Vagina (tissue), 2 donors: ENCODE measurements at places on chromosomes 11 and 22.

- no peak for DNase-seq
Measured at GRCh38 chr11:56688554-56689100, 10.3 kb upstream of the OR9G1 start.

DNA sequence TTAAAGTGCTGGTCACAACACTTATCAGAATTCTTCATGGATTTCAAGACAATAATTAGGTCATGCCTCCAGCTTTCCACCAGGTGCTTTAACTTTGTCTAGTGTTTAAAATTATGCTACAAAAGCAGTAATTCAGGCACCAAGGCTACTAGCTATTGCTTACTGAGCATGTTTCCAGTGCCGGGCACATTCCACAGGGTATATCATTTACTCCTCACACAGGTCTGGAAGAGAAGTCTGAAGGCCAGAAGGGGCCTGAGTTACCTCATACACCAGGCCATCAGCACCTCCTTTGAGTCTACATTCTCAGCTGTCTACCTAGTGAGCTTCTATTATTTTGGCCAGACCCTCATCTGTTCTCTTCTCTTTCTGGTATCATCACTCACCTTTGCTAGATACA lies 41.7 kb upstream of the LMO2 start:
- DNase-seq: no peak

- DNase-seq: no peak
Measured at GRCh38 chr11:113446938-113447337, 28.3 kb downstream of the DRD2 start.

DNA sequence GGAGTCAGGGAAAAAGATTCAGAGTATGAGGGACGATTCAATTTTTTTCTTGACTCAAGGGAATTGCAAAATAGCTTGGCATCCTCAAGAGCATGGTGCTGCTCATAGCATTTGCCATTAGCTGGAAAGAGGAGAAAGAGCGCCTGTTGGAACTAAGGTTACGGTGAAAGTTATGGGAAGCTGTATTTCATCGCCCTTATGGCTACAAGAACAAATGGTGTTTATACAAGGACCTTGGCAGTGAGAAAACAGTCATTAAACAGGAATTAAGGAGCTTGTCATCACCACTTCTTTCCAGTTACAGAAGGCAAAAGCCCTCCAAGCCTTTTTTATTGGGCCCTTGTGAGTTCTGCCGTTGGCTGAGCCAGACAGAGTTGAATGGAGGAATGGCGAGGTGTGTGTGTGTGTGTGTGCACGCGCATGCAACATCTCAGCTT lies 74.2 kb downstream of the ALX4 start:
- DNase-seq: no peak

- DNase-seq: no peak
Measured at GRCh38 chr11:69437876-69438205, 43.6 kb upstream of the LINC01488 start.

DNA sequence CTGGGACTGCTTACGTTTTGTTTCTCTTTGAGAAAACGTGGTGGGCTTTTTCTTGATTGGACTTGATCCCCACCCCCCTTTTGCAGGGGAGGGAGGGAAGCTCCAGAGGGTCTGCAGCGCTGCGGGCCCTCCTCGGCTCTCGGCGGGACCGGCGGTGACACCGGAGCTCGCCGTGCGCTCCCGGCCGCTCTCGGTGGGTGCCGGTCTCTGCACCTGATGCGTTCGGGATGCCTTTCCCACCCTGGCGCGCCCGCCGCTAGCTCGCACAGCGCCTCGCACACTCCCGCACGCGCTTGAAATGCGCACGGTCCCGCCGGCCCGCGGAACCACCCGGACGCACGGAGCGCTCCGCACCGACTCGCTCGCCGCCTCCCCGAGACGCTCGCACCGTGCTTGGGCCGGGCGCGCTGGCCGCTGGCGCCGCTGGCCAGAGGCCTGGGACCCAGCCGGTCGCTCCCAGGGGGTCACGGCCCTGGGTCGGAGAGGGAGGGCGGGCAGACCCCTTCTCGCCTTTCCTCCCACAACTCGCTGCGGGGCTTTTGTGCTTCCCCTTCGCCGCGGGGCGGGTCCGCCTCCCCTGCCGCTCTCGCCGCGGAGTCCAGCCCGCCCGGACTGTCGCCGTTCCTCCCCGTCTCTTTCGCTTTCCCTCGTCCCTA lies 1.0 kb downstream of the ZBTB16 start:
- DNase-seq: no peak

GRCh38 chr11:111414936-111415335 lies 35.9 kb upstream of the POU2AF1 start:
- no peak for DNase-seq

DNA sequence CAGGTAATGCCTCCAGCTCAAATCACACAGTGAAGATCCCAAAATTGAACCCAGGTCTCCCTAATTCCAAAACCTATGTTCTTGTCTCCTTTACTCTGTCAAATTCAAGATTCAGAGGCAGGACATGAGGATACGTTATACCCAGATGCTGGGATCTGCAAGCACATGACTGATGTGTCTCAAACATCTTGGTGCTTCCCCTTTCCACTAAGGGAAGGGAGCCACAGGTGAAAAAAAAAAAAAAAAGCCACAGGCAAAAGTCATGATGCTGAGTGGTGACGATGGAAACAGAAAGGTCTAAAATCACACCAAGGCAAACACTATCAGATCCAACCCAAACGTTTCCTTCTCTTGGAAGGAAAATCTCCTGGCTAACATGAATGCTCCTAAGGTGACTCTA lies 24.0 kb downstream of the ABTB2 start:
- DNase-seq: no peak

- DNase-seq: no peak
Measured at GRCh38 chr22:45187891-45188290, 24.2 kb downstream of the NUP50 start.

DNA sequence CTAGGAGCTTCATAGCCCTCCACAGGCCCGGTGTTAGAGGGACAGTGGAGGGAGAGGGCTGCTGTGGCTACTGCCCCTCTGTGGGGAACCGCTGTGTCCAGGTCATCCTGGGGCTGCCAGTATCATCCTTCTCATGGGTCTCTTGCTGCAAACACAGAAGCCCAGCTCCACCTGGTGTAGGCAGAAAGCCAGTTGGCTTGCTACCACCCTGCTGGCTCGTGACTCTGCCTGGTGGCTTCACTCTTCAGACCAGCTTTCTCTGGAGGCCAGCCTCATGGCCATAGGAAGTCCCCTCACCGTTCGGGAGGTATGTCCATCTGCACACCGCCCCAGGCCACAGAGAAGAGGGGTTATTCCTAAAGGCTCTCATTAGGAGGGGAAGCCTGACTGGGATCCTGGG lies 19.4 kb upstream of the SUSD2 start:
- no peak for DNase-seq

DNA sequence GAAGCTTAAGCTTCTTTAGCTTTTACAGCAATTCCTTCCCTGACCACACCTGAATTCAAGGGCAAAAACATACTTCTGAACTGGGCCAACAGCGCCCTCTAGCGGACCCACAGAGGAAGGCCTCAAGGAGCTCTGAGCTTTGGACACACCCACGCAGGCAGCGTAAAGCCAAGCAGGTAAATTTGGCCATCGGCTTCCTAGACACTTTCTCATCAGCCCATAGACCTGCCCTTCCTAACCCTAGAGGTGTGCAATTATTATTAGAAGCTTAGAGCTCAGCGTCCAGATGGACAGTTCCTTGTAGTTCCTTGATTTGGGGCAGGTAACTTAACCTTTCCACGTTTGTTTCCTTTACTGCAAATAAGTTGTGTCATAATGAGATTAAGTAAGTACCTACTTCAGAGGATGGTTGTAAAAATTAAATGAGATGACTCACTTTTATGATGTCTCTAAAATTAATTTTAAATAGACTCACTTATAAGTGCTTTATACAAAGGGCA lies 25.7 kb upstream of the HMGXB4 start:
- no peak for DNase-seq

GRCh38 chr22:36599771-36600170 lies 70.8 kb upstream of the EIF3D start:
- DNase-seq: no peak

DNA sequence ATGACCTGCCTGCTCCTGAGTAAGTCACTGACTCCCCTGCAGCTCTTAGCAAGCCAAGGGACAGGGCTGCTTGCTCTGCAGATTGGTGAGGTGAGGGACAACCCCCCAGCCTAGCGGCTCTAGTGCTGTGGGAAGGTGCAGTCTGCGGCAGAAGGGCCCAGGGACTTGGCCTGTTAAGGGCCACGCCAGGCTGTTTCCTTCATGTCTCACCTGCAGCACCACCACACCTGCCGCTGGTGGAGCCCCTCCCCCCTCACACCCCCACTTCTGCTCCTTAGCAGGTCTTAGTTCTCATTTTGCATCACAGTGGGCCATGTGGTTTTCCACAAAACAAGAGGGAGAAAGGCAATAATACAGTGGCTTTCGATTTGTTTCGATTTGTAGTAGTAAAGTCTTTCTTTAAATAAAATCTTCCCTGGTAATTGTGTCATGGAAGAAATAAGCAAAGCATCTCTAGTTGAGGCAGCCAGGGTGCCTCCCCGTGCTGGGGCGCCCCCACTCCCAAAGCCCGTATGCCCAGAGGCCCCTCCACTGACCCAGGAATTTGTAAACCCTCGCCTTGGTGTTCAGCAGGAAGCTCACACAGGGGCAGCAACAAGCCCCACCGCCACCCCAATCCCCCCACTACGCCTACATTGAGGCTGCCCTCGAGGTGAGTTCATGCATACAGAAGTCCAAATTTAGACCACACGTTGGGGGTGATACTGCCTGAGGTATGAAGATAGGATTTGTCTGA lies 86.5 kb upstream of the CLDN5 start:
- DNase-seq: no peak

DNA sequence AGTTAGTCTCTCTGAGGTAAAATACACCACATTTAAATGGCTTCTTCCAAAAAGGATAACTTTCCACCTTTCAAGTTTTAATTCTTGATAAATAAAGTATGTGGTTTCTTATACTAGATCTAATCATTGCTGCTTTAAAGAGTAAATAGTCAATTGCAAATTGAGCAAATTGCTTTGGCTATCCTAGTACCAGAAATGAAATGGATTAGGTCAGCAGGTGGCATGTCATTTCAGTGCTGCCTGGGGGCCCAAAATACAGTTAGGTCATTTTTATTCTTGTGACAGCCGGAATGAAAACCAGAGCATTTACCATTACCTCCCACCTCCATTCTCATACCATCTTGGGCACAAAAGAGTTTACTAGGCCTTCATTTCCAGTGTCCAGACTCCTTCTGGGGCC lies 70.2 kb downstream of the PHF21A start:
- no peak for DNase-seq

DNA sequence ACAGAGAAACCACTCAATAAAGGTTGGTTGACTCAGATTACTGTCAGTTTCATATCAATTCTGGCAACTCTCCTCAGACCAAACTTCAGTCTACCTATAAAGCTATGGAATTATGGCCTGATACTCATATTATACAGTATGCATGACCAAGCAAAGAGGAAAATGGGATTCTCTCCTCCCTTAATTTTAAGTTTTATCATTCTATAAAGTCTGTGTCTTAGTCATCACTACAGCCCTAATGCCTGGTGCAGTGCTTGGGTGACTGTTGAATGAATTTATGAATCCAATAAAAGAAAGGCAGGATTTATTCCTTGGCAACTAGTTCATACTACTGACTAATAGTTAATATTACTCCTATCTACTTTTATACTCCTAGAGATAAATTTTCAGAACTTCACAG lies 37.6 kb upstream of the GRAMD1B start:
- DNase-seq: no peak

- no peak for DNase-seq
Measured at GRCh38 chr11:91860661-91861060, 364.0 kb upstream of the FAT3 start.

GRCh38 chr11:33590441-33590840 lies 110.2 kb downstream of the C11orf91 start:
- no peak for DNase-seq

- no peak for DNase-seq
Measured at GRCh38 chr22:19022755-19023154, 86.7 kb upstream of the PRODH start.

GRCh38 chr22:46148816-46149511 lies 1.4 kb upstream of the PPARA start:
- peak; percentile 88 for DNase-seq
